ENCODE measurements at places on chromosomes 3 and 15.

DNA sequence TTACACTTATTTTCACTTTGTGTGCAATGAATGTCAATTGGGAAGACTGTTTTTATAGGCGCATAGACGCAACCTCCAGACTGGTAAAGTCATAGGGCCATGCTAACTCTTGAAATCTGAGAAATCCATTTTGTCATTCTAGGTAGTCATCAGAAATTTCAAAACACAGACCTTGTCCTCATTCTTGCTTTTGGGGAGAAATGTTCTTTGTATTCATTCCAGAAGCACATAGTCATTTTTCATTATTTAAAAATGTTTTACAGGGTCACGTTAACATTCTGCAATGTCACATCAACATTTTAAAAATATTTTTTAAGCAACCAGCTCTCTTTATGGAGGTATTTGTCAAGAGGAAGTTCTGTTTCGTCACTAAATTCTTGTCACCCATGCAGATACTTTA lies 898.4 kb downstream of the PDCD6IP start:
- no peak for DNase-seq

DNA sequence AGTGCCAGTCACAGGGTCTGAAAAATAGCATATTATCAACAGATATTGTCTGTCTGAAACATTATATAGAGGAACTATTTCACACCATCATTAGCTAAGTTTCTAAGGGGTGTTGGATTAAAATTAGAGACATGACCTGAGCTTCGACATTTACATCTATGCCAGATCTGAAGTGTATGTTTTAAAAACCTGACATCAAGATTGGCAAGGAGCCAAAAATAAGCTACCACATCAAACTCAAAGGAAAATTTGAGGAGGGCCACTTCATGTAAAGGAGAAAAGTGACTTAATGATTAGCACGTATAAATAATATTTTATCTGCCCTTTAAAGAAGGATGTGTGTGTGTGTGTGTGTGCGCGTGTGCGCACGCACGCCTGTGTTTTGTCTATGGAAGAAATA lies 752.0 kb upstream of the GRM7 start:
- no peak for DNase-seq

GRCh38 chr15:94131875-94132274 lies 99.5 kb upstream of the MCTP2 start:
- no peak for DNase-seq

GRCh38 chr15:39944726-39945125 lies 10.8 kb downstream of the EIF2AK4 start:
- DNase-seq: peak; percentile 58

DNA sequence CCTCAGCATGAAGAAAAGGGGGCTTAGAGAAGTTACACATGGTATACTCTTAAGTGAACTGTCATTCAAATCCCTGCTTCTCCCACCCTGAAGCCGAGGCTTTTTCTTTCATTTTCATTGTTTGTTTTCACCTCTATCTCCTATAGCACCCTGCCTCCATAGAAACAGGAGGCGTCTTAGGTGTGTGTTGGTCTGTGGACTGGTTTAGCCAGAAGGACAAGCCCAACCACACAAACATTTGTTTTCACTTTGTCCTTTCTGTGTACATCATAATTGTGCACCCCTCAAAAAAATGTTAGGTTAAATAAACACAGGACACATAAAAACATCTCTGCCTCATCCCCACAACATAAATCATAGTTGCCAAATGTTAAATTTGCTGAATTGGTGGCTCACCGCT lies 73.3 kb upstream of the UBE2E2 start:
- DNase-seq: peak; percentile 11

Data from GM03348 (cell line).